ENCODE measurements at places on chromosomes 2 and 18.

DNA sequence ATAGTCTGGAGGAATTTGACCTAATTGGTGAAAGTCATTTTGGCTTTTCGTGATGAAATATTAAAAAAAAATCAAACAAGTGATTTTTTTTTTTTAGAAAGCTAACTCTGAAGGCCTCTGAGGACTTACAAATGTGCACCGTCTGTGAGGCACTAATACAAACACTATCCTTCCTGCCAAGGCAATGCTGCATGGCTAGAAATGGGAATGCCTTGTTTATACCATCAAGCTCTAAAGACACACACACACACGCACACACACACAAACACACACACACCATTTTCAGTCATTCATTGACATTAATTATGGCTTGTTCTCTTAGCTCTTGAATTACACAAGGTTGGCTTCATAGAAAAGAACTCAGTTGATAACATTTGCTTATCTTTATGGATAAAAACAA is 1242.0 kb upstream of the ACVR2A start:
- no peak for DNase-seq

GRCh38 chr2:28274911-28275685 is 117.6 kb upstream of the FOSL2 start:
- DNase-seq: no peak

DNA sequence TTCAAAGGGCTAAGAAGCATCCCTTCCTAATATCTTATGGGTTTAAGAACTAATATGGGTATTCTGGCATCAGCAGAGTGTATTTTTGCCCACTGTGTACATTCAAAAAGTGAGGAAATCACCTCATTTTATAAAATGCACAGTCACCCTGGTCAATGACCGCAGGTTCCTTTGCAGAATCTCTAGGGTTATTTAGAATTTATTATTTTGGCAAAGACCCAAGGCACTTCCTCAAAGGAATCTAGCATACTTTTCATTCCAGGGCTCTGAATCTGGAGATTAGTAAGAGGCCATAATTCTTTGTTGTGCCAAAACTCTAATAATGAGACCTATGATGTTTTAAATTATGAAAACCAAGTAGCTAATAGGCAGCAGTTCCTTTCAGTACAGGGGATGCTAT is 27.2 kb upstream of the CDH2 start:
- DNase-seq: no peak

DNA sequence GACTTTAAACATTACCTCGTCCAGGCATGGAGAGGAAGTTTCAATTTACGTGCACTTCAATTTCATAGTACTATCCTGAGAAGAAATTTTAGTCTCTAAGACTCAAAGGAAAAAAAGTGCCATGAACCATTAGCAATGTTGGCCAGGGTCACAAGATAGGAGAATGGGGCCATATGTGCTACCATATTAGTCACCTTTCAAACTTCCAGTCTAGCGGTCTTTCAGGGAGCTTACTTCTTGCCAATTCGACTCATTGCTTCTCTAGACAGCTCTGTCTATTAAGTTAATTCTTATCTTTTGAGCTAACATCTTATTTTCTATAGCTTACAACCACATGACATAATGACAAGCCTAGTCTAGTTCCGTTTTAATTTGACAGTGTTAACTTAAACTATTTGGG is 129.1 kb downstream of the ANKRD44 start:
- DNase-seq: no peak

- no peak for DNase-seq
These were observed 40.2 kb downstream of the SOCS6 start for GRCh38 chr18:70329071-70329470.

DNA sequence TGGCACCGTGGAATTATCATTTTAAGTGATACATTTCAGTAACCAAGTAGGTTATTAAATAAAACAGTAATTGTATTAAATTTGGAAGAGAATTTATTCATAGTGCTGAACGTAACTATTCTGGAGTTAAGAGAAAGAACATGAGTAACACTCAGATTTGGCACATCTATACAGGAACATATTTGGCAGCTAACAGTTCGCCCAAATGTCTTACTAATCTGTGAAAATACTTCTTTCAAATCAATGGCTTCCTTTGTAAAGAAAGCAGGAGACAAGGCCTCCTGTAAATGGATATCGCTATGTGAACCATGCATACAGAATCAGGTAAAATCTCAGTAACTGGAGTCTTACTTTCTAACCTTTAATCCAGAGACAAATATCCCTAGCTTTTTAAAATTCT is 64.4 kb downstream of the ZNF516 start:
- no peak for DNase-seq

GRCh38 chr2:120403261-120403660 is 57.3 kb downstream of the INHBB start:
- no peak for DNase-seq

DNA sequence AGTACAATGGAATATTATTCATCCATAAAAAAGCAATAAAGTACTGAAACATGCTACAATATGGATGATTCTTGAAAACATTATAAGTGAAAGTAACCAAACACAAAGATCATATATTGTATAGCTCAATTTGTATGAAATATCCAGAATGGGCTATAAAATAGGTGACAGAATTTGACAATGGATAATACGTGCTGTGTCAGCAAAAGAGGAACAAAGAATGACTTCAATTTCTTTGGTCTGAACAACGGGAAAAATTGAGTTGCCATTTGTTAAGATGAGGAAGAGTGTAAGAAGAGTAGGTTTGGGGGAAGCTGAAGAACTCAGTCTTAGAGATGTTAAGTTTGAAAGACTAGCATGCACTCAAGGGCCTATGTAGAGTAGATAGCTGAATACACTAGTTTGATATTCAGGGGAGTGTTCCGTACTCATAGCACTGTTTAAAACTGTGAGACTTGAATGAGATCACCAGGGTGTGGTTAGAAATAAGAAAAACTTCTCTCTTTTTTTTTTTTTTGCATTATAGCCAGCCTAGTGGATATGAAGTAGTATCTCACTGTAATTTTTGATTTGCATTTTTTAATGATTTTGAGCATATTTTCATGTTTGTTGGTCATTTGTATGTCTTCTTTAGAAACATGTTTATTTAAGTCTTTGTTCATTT is 213.6 kb downstream of the NR4A2 start:
- DNase-seq: no peak

Measured in bone marrow (tissue), 2 donors.